ENCODE measurements at places on chromosomes 4 and X.

DNA sequence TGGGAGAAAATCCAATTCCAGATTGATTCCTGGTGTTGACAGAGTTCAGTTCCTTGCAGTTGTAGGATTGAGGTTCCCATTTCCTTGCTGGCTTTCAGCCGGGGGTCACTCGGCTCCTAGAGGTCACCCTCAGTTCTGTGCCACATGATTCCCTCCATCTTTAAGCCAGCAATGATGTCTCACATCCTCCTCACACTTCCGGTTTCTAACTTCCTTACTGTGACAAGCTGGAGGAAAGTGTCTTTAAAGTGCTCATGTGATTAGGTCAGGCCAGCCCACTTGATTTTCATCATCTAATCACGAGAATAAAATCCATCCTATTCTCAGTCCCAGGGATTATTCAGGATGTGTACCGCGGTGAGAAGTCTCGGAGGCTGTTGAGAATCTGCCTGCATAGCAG is 19.4 kb upstream of the SMIM31 start:
- DNase-seq = no peak

DNA sequence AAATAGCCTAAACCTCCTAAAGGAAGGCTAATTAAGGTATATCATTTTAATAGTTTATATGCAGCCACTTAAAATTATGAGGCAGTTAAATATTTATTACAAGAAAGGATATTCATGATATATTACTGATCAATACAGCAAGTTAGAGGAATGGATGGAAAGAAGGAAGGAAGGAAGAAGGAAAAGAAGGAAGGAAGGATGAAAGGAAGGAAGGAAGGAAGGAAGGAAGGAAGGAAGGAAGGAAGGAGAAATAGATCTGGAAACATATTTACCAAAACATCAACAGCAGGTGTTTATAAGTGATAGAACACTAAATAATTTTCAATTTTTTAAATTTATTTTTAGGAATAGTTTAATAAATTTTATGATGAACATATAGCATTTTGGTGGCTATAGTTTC is 17.5 kb downstream of the SLC7A11 start:
- no peak for DNase-seq

GRCh38 chr4:169250796-169251195 is 20.0 kb downstream of the SH3RF1 start:
- no peak for DNase-seq

- no peak for DNase-seq
Measured at GRCh38 chr4:5052726-5053425, 1.6 kb downstream of the STK32B start.

- no peak for DNase-seq
Measured at GRCh38 chr4:93016350-93016749, 712.6 kb downstream of the GRID2 start.

DNA sequence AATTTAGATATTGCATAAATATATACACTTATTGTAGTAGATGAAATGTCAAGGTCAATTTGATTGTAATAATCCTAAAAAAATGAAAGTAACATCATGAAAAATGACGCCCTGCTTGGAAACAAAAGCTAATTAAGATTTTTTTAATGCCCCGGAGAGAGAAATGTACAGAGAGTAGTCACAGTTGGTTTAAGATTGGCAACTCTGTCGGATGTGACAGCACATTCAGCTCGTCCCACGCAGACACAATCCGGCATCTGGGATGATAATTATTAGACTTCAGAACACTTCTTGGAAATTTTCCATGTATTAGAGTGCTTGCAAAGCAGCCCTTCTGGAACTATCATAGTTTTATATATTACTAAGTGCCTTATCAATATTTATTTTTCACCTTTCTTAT is 478.0 kb downstream of the PDHA2 start:
- no peak for DNase-seq

DNA sequence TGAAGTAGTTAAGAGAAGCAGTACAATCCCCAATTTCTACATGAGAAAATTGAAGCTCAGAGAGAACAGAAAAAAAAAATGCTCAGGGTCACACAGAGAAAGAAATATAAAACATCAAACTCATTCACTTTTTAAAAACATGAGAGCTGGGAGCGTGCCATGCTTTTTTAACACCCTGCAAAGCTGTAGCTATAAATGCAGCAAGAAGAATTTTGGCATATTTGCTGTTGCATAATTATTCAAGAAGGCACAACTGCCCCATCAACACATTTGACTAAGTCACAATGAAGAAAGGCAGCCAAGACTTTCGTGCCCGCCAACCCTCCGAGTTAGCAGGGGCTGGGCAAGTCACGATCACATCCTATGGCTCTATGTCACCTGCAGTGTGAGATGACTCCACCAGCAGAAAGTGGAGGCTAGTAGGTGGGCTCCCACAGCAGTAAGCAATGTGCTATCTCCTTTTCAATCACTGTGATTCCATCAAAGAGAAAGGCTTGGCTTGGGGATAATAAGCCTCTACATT is 214.8 kb downstream of the DHX15 start:
- DNase-seq = no peak

DNA sequence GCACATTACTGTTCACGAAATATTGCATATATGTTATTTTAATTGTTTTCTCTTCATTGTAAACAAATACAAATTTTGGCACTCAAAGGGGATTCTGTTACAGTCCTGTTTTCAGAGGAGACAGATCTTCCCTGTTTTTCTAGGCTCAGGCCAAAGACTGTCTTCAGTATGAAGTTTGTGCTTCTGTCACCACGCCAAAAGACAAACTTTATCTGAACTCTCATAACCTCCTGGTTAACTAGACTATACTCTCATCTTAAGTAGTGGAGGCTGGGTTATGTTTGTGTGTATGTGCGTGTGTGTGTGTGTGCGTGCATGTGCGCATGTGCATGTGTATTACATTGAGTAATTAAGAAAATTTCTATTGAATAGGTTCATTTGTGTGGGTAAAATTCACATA is 676.8 kb upstream of the HS3ST1 start:
- DNase-seq = no peak

GRCh38 chr4:183249854-183250253 is 70.2 kb downstream of the CLDN22 start:
- DNase-seq = no peak

DNA sequence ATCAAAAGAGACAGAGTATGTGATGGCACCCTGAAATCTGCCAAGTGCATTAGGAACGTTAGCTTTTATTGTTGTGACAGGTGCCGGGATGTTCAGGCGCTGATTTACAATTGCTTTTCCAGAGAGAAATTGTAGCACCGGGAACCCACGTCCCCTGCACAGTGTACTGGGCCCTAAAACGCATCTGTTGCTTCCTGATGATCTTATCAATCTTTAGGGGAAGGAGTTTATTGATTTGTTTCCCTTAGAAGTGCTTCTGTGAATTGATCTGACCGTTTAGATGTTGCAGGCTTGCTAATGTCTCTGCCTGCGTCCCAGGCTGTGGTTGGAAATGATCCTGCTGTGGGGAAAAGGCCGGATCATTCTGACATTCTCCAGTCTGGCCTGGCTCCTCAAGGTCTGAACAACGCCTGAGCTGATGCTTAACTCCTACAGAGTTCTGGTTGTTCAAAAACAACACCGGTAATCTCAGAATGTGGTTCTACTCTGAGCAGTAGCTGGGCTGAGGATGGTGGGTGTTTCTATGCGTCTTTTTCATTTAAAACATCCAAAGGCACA is 16.9 kb downstream of the PHOX2B start:
- no peak for DNase-seq

GRCh38 chrX:104137496-104137895 is 19.3 kb downstream of the SLC25A53 start:
- DNase-seq = no peak

GRCh38 chrX:149757206-149758067 is 16.4 kb upstream of the HSFX1 start:
- DNase-seq = no peak

DNA sequence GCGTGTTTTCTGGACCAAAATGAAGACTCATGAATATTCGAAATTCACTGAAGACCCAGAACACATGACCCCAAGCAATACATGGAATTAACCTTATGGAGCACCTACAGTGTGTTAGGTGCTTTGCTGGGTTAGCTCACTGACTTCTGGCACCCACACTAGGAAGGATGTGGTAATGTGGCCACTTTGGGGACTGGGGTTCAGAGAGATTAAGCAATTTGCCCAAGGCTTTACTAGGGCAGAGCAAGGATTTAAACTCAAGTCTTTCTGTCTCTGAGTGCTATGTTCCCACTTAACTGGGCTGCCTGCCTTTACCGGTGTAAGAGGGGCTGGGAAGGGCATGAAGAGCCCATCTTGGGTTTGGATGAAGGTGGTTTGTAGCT is 162.0 kb upstream of the ATP6AP2 start:
- no peak for DNase-seq

- no peak for DNase-seq
Measured at GRCh38 chr4:61204353-61205060, 4.4 kb downstream of the ADGRL3 start.

- no peak for DNase-seq
Measured at GRCh38 chrX:135340831-135341230, 31.6 kb downstream of the ETDC start.

DNA sequence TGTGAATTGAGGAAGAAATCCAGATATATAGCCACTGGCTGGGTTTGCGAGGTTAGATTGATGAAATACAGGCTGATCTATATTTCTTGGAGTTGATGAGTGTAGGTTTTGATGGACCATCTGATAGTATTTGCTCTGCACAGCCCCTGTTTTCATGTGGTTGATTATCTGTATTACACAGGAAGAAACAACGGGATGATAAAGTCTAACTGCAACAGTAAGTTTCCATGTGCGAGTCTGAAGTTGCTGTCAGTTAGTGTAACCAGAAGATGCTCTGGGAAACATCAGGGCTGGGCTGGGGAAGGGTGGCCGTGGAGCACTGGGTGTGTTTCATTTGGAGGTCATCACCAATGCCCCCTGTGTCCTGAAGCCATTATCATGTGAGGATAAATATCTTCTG is 148.4 kb upstream of the SFRP2 start:
- no peak for DNase-seq

DNA sequence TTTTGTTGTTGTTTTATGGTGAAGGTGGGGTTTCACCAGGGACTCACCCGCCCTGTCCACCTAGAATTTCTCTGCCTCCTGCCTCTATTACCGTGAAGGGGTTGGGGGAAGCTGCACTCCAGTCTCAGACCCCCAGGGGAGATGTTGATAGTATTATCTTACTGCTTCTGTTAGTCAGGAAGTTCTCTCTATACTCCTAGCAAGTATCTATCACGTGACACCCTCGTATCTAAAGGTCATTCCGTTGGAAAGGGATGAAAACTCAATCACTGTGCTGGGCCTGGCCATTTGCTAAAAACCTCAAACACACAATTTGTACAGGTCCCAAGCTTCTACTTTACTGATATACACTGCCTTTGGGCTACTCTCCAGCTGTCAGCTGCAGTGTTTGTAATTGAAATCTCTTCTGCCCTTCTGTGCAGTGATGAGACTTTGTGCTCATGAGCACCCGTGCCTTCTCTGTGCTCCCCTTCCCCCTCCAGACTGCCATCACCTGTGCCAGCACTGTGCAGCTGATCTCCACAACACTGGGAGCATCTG is 188.5 kb upstream of the ANXA3 start:
- DNase-seq = no peak

GRCh38 chrX:46913667-46914066 is 1.4 kb downstream of the JADE3 start:
- no peak for DNase-seq

GRCh38 chr4:188270273-188271069 is 131.2 kb downstream of the TRIML1 start:
- DNase-seq = no peak

DNA sequence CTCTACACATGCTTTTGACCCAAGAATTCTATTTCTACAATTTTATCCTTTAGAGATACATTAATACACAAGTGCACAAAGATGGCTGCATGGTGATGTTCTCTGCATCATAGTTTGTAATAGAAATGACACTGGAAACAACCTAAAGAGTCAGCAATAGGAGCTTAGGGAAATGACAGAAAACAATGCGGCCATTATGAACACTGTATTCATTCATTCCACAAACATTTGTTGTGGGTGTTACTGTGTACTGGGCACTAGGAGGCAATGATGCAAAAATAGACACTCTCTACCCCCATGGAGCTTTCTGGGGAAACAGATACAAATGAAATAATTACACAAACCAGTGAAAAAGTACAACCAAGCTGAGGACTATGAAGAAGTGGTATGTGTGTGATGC is 32.0 kb downstream of the IDS start:
- no peak for DNase-seq

GRCh38 chrX:15672881-15673280 is 8.3 kb upstream of the CLTRN start:
- DNase-seq = no peak

GRCh38 chrX:152204919-152205318 is 66.5 kb upstream of the MAGEA10 start:
- no peak for DNase-seq

GRCh38 chr4:19293781-19294180 is 957.9 kb upstream of the SLIT2 start:
- no peak for DNase-seq

- DNase-seq = no peak
Measured at GRCh38 chr4:7944599-7945220, 5.0 kb upstream of the AFAP1 start.

DNA sequence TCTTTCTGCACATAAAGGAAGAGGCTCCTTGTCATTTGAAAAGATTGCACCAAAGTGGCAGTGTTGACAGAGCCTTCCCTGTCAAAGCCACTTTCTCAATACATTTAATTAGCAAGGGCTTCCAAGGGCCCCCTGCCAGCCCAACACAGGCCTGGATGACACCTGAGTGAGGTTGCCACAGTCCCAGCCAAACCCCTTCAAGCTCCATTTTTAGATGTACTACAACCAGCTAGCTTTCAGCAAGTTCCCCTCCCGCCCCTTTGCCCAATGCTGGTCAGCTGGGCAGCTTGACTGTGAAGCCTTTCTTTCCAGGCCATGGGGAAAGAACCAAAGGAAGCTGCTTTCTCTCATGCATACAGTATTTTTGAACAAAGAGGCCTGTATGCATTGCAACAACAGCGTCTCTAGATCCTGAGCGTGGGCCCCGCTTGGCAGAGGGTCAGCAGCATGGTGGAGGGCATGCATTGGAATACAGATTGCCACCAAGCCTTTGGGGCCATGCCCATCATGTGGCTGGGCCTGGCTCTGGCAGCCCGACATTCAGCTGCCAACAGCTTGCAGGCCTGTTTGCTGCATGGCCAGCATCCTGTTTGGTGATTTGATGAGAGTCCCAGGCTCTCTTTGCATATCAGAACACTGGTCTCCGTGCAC is 261.1 kb upstream of the GATB start:
- no peak for DNase-seq

DNA sequence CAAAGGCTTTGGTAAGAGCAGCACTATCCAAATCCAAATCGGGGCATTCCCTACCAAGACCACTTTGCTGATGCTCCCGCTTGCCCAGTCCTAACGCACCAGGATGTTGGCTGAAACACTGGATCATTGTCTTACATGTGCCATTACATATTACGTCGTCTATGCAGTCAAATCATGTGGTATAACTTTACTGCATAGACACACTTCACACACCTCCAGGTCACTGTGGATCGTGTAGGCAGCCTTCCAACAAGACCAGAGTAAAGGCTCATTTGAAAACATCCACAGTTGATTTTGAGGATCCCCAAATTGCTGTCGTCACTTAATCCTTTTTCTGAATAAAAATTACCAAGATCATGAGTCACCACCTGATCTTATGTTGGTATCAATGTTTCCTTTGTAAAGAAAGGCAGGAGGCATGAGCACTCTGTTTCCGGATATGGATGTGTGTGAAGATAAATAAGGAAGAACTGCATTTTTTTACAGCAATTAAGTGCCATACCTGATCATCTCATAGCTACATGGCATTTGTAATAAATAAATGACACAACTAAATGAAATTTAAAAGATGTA is 18.5 kb downstream of the TENM3 start:
- DNase-seq = no peak
